Myometrial cell (primary cell): ENCODE measurements at places on chromosomes 12 and 14. TPM values are rescaled to one million over a fixed set of nuclear protein-coding genes. Genes with fewer than 3 reads are reported as not detected.

Gene ADAMTS20
- total RNA-seq, result not detected in 2 replicates

Gene SLC7A7
- 1.6 and 2.6 TPM in 2 replicates for total RNA-seq

Gene TSPAN19
- not detected in 2 replicates for total RNA-seq

Gene SLC22A17
- total RNA-seq, result 10.1 and 16.8 TPM in 2 replicates

Gene DBX2
- not detected in 2 replicates for total RNA-seq

Gene PAN2
- total RNA-seq, result 13.3 and 13.8 TPM in 2 replicates

Gene THAP2
- total RNA-seq, result 4.8 and 14.7 TPM in 2 replicates

Gene CEP170B
- 19.6 and 21.4 TPM in 2 replicates for total RNA-seq

Gene FBRSL1
- total RNA-seq, result 5.1 and 5.5 TPM in 2 replicates

Gene NELL2
- total RNA-seq, result not detected in 2 replicates

Gene AHNAK2
- total RNA-seq, result 22.5 and 26.1 TPM in 2 replicates

Gene PIK3C2G
- not detected in 2 replicates for total RNA-seq

Gene TULP3
- 38.6 and 47.5 TPM in 2 replicates for total RNA-seq

Gene GARIN6
- total RNA-seq, result not detected in 2 replicates
